Uterus (tissue), 4 donors: ENCODE measurements at places on chromosomes 7 and 10. TPM values are rescaled to one million over a fixed set of nuclear protein-coding genes. Genes with fewer than 3 reads are reported as not detected.
A peak's percentile ranks its signal among the peaks of the same experiment; 100 is the strongest.

CYCS gene
- 15.4 TPM for total RNA-seq

GRCh38 chr7:147498081-147498480 is 1092.5 kb upstream of the C7orf33 start:
- H3K27ac ChIP-seq, result no peak overlapping the region
- no peak overlapping the region for H3K4me3 ChIP-seq
- DNase-seq, result no peak
- H3K4me1 ChIP-seq, result no peaks in the 10 kb centered on the region

DNA sequence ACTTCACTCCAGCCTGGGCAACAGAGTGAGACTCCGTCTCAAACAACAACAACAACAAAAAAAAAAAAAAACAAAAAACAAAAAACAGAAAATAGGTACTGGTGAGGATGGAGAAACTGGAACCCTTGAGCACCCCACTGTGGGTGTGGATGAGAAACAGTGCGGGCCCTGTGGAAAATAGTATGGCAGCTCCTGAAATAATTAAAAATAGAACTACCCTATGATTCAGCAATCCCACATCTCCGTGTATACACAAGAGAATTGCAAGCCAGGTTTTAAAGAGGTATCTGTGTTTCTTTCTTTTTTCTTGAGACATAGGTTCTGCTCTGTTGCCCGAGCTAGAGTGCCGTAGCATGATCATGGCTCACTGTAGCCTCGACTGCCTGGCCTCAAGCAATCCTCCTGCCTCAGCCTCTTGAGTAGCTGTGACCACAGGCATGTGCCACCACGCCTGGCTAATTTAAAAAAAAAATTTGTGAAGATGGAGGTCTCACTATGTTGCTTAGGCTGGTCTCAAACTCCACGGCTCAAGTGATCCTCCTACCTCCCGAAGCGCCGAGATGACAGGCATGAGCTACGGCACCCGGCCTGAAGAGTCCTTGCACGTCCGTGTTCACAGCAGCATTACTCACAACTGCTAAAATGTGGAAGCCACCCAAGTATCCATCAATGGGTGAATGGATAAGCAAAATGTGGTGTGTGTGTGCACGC is 39.5 kb downstream of the EBF3 start:
- no peaks in the 10 kb centered on the region for H3K36me3 ChIP-seq
- no peaks in the 10 kb centered on the region for H3K4me1 ChIP-seq
- H3K4me3 ChIP-seq, result no peak overlapping the region

- DNase-seq, result no peak
- H3K4me3 ChIP-seq, result no peak overlapping the region
- H3K36me3 ChIP-seq, result no peaks in the 10 kb centered on the region
- no peaks in the 10 kb centered on the region for H3K4me1 ChIP-seq
- no peaks in the 10 kb centered on the region for H3K27me3 ChIP-seq
Measured at GRCh38 chr7:93046641-93047040, 71.1 kb downstream of the SAMD9 start.

GRCh38 chr10:16742165-16742960 is 74.9 kb downstream of the RSU1 start:
- no peak overlapping the region for H3K4me3 ChIP-seq
- no peaks in the 10 kb centered on the region for H3K36me3 ChIP-seq
- H3K27me3 ChIP-seq, result no peaks in the 10 kb centered on the region
- H3K4me1 ChIP-seq, result no peaks in the 10 kb centered on the region
- DNase-seq, result no peak
- H3K27ac ChIP-seq, result no peak overlapping the region

- no peak overlapping the region for H3K4me3 ChIP-seq
- no peaks in the 10 kb centered on the region for H3K36me3 ChIP-seq
- H3K27me3 ChIP-seq, result no peaks in the 10 kb centered on the region
- no peak for DNase-seq
Measured at GRCh38 chr10:86603256-86603655, 51.1 kb upstream of the OPN4 start.

EZH2 gene
- 35.3 TPM for total RNA-seq

UBTD1 gene
- 0.29 TPM for total RNA-seq

DNA sequence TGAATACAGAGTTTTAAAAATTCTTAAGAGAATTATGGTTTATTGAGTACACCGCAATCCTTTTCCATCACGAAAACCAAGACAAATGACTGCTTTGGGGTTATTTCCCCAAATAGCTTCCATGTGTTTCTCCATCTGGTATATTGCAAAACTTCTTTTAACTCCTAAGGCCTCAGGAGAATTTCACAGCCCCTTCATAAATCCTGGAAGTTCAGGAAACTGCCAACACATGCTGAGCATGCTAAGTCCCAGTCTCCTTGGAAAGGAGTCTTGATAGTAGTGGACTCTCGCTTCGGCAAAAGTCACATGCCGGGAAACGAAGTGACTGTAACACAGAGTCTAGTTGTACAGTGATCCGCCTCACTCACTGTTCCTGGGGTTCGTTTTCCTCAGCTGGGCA is 88.1 kb upstream of the RSU1 start:
- H3K27me3 ChIP-seq, result no peaks in the 10 kb centered on the region
- DNase-seq, result peak; percentile 41
- H3K36me3 ChIP-seq, result no peaks in the 10 kb centered on the region
- H3K4me1 ChIP-seq, result no peaks in the 10 kb centered on the region
- no peak overlapping the region for H3K27ac ChIP-seq
